ENCODE measurements at places on chromosomes 5 and 9.

- peaks cover 22% of the 10 kb centered on the region for H3K4me1 ChIP-seq
- H3K4me3 ChIP-seq = peak overlapping the region; percentile 76
- no peak overlapping the region for H3K27ac ChIP-seq
- peaks cover 8% of the 10 kb centered on the region for H3K36me3 ChIP-seq
- peaks cover 61% of the 10 kb centered on the region for H3K27me3 ChIP-seq
- no peak for DNase-seq
Measured at GRCh38 chr9:121500165-121500478, 478 bp upstream of the GGTA1 start.

DNA sequence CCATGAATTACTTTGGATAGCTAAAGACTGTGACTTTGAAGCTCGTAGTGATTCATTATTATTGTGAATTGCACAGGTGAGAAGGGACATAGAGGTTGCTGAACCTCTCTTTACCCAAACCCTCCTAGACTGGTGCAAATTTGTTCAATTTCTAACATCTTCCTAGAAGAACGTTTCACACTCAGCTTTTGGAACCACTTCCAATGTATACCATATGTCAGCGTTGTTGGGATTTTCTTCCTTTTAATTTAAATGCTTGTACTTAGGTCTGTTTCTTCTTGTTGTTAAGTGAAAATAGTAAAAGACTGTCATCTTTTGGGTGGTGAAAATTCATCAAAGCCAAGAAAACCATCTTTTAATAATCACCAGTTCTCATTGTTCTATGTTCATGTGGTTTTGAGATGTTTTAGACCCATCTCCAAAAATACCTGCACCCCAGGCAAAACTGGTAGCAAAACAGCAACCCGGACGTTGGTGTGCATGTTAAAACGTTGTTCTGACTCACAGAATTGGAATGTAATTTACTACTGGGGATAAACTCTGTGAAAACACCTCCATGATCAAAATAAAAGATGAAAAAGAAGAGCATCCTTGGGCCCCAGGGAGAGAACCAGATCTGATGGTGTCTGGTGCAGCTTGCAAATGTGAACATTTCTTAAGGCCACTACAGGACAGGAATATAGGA, 238.3 kb downstream of the NPR3 start:
- H3K27ac ChIP-seq = no peak overlapping the region
- H3K4me3 ChIP-seq = no peak overlapping the region
- no peaks in the 10 kb centered on the region for H3K27me3 ChIP-seq
- H3K4me1 ChIP-seq = no peaks in the 10 kb centered on the region
- no peaks in the 10 kb centered on the region for H3K36me3 ChIP-seq

- no peaks in the 10 kb centered on the region for H3K4me1 ChIP-seq
- no peak for DNase-seq
- no peak overlapping the region for H3K27ac ChIP-seq
- H3K36me3 ChIP-seq = no peaks in the 10 kb centered on the region
Measured at GRCh38 chr9:14249527-14249926, 64.4 kb downstream of the NFIB start.

GRCh38 chr9:99129091-99129490, 24.2 kb downstream of the TGFBR1 start:
- no peak overlapping the region for H3K4me3 ChIP-seq
- peaks cover 8% of the 10 kb centered on the region for H3K36me3 ChIP-seq
- DNase-seq = no peak
- no peaks in the 10 kb centered on the region for H3K27me3 ChIP-seq
